ENCODE measurements at places on chromosomes 12 and 14. TPM values are rescaled to one million over a fixed set of nuclear protein-coding genes. Genes with fewer than 3 reads are reported as not detected.
A peak's percentile ranks its signal among the peaks of the same experiment; 100 is the strongest.

PTPRQ gene
- not detected for polyA plus RNA-seq

TESPA1 gene
- 9.5 TPM for polyA plus RNA-seq

SLC39A5 gene
- 0.92 TPM for polyA plus RNA-seq

GCN1 gene
- polyA plus RNA-seq = 41.9 TPM

POTEG gene
- 0.24 TPM for polyA plus RNA-seq

IFT81 gene
- 0.43 TPM for polyA plus RNA-seq

DNA sequence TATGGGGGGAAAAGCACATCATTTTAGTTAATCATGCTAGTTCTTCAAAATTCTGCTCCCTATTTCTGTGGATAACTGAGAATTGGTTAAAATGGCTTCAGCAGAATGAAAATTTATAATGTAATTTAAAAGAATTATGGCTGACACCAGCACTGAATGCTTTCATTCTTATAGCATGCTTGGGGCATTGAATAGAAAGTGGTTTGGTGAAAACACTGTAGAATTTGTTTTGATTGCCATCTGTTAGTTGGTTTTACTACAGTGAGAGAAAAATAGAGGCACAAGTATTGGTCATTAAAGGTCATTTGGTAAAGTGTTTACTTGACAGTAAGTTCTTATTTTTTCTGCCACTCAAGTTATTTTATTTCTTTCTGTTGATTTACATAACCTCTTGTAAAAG is 70.8 kb downstream of the PRORP start:
- peaks cover 6% of the 10 kb centered on the region for H3K36me3 ChIP-seq
- no peak overlapping the region for H3K27ac ChIP-seq
- H3K27me3 ChIP-seq = no peaks in the 10 kb centered on the region
- no peak for DNase-seq
- no peak overlapping the region for H3K4me3 ChIP-seq
- H3K4me1 ChIP-seq = no peaks in the 10 kb centered on the region

GRCh38 chr12:127383281-127383680 is 883.7 kb upstream of the TMEM132C start:
- H3K27me3 ChIP-seq = no peaks in the 10 kb centered on the region
- H3K4me1 ChIP-seq = no peaks in the 10 kb centered on the region
- DNase-seq = no peak
- no peaks in the 10 kb centered on the region for H3K36me3 ChIP-seq
- H3K4me3 ChIP-seq = no peak overlapping the region

- DNase-seq = no peak
- H3K36me3 ChIP-seq = no peaks in the 10 kb centered on the region
- H3K4me1 ChIP-seq = no peaks in the 10 kb centered on the region
- no peak overlapping the region for H3K27ac ChIP-seq
- H3K4me3 ChIP-seq = no peak overlapping the region
These were observed 1147.2 kb downstream of the VRK1 start for GRCh38 chr14:97944380-97944779.

GRCh38 chr12:104751594-104751993 is 206.5 kb downstream of the SLC41A2 start:
- DNase-seq = peak; percentile 73
- H3K27me3 ChIP-seq = no peaks in the 10 kb centered on the region
- H3K36me3 ChIP-seq = no peaks in the 10 kb centered on the region
- H3K4me3 ChIP-seq = no peak overlapping the region

GRCh38 chr12:48813465-48814261 is 4.6 kb upstream of the CACNB3 start:
- DNase-seq = no peak
- no peak overlapping the region for H3K4me3 ChIP-seq
- H3K27me3 ChIP-seq = peaks cover 9% of the 10 kb centered on the region
- H3K36me3 ChIP-seq = no peaks in the 10 kb centered on the region

DNA sequence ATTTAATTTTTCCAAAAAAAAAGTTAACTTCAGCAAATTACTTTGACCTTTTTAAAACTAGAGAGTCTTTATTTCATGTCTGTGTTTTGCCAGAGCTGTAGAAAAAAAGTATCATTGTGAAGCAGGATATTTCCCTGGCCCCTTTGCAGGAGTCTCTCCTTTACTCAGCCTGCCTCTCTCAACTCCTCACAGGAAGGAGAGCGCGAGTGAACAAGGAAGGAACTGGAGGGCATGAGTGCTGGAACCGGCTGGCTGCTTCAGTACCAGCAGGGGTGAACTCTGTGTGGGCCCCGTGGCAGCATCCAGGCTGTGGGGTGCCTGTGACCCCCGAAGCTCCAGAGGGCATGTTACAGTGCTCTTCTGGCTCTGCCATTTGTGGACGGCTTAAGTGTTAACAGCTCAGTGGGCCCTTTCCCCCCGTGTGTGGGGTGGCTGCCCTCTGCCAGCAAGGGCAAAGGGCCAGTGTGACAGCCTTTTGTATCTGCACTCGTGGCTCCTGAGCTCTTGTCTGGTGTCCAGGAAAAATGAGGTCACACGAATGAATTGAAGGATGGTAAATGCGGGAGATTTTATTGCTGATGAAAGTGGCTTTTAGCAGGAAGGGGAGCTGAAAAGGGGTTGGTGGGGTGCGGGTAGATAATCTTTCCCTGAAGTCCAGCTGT is 76.6 kb upstream of the KCNH3 start:
- no peaks in the 10 kb centered on the region for H3K27me3 ChIP-seq
- no peak for DNase-seq

DNA sequence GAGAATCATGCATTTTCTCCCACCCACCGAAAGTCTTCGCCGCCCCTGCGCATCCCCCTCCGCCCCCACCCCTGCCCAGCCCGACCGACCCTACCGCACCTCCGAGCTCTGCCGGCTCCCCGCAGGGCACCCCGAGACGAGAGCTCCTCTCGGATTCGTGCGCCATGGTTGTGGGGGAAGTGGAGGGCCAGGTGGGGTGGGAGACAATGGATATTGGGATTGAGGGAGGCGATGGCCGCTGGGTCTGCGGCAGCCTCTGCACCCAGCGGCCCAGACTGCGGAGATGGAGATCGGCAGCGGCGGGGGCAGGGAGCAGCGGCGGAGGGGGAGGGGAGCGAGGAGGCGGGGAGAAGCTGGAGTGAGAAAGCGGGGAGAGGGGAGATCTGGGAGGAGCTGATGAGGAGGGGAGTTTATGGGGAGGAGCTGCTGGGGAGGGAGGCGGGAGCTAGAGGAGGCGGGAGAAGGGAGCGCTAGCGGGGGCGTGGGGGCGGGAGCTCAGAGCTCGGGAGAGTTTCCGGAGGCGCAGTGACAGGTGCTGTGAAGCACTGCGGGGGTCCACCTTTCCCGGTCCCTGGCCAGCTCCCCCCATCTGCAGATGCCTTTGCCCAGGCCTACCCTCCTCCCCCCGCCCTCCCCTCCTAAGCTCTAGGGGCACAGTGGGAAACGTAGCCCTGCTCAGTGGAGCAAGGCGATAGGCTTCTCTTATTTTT is at the start of gene SALL2:
Gene SALL2 (minus strand): TSS at position 385 of the 710 bp plus-strand sequence. CDS start 219 bp downstream, at position 166.
- H3K4me3 ChIP-seq = peak within 1 kb of the TSS; percentile 68
- H3K4me1 ChIP-seq = peaks cover 11% of the 10 kb centered on the region
- H3K27ac ChIP-seq = no peak within 1 kb of the TSS
- H3K27me3 ChIP-seq = no peaks in the 10 kb centered on the region
- no peaks in the 10 kb centered on the region for H3K36me3 ChIP-seq
- peak; percentile 43 for DNase-seq

DNA sequence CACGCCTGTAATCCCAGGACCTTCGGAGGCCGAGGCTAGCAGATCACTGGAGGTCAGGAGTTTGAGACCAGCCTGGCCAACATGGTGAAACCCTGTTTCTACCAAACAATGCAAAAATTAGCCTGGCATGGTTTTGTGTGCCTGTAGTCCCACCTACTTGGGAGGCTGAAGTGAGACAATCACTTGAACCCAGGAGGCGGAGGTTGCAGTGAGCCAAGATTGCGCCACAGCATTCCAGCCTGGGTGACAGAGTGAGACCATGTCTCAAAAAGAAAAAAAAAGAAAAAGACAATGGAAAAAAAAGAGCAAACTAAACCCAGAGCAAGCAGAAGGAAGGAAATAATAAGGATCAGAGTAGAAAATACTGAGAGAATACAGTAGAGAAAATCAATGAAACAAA is 5.4 kb downstream of the CHURC1 start:
- H3K36me3 ChIP-seq = peaks cover 18% of the 10 kb centered on the region
- no peaks in the 10 kb centered on the region for H3K27me3 ChIP-seq
- H3K4me3 ChIP-seq = no peak overlapping the region
- H3K4me1 ChIP-seq = peaks cover 14% of the 10 kb centered on the region
- no peak for DNase-seq

DNA sequence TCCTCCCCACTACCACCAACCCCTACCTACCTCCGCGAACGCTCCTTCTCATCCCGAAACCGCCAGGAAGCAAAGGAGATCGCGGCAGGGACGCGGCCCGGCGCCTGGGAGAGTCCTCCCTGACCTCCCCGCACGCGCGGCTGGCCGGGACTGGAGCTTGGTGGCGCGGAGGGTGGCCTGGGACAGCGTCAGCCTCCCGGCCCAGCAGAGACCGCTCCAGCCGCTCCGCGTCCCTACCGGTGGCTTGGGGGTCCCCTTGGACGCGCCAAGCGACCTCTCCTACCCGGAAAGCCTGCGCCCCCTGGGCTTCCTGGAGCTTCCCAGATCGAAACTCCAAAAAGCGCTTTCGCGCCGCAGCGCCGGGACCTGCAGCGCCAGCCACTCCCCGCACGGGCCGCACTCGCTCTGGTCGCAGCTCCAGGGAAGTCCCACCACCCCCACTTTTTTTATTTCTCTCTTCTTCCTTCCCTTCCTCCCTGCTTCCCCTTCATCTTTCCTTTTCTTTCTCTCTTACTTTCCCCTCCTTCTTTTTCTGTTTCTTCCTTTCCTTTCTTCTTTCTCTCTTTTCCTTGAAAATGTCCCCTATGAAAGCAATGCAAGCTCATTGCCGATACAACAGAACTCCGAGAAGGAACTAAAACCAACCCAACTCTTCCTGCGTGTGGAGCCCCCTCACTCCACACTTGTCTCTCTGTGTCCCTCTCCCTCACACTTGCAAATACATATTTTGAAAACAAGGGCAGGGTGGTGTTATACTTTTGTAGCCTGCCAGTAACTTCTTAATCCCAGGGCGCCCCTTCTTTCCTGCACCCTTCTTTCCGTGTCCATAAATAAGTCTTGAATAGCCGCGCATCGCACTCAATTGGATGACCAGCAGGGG is 3.8 kb downstream of the DIO3 start:
- no peak for DNase-seq
- H3K36me3 ChIP-seq = no peaks in the 10 kb centered on the region
- H3K27ac ChIP-seq = no peak overlapping the region

DNA sequence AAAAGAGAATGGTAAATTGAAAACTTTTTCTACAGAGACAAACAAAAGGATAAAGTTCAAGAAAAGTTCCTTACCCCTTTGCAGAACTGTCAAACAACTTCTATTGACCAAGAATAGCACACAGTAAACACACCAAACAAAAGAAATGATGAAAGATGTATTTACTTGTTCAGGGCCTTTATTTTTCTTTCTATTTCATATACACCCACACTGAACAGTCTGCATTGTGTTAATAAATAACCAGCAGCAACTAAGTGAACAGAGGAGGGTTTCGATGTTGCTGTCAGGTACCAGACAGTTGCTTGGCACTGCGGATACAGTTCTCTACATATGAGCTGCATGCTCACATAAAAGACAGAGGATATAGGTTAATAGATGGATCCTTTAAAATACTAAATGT is 122.1 kb downstream of the SOX5 start:
- no peaks in the 10 kb centered on the region for H3K36me3 ChIP-seq
- H3K4me1 ChIP-seq = no peaks in the 10 kb centered on the region
- DNase-seq = no peak
- H3K27me3 ChIP-seq = no peaks in the 10 kb centered on the region
- H3K4me3 ChIP-seq = no peak overlapping the region
- no peak overlapping the region for H3K27ac ChIP-seq

DNA sequence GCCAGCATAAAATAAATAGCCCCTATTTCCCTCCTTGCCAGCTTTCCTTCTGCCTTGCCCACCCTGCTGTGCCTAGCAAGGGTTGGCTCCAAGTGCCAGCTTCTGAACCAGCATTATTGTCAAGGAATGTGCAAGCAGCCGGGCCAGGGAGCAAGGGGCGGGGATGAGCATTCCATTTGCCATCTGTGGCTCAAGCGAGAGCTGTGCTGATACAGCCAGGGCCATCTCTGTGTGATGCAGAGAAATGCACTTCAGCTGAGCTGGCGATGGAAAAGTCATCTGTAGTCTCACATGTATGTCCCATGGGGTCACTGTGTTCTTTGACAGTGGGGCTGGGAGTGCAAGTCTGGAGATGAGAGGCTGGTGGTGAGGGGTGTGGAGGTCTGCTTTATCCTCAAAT is 137.3 kb downstream of the SUDS3 start:
- H3K36me3 ChIP-seq = no peaks in the 10 kb centered on the region
- H3K27ac ChIP-seq = no peak overlapping the region
- H3K4me3 ChIP-seq = no peak overlapping the region

DNA sequence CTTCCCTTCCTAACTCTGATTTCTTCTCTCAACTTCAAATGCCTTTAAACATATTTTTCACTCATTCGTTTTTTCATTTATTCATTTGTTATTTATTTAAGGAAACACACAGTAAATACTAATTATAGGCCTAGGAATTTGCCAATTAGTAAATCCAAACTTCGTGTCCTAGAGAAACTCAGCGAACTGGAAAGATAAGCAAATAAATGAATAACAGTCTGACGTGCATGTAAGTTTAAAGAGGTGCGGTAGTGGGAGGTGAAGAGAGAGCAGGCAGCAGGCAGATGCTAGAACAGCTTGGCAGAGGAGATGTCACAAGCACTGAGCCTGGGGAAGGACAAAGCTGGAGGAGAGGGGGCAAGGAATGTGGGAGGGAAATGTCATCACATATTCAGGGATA is 228.2 kb downstream of the DPY19L2 start:
- no peaks in the 10 kb centered on the region for H3K36me3 ChIP-seq
- no peaks in the 10 kb centered on the region for H3K27me3 ChIP-seq
- H3K4me3 ChIP-seq = no peak overlapping the region
- H3K4me1 ChIP-seq = no peaks in the 10 kb centered on the region
- no peak for DNase-seq

- no peaks in the 10 kb centered on the region for H3K4me1 ChIP-seq
- no peak overlapping the region for H3K27ac ChIP-seq
- peaks cover 4% of the 10 kb centered on the region for H3K27me3 ChIP-seq
- no peak for DNase-seq
- no peak overlapping the region for H3K4me3 ChIP-seq
- H3K36me3 ChIP-seq = no peaks in the 10 kb centered on the region
These were observed 7.2 kb upstream of the CCDC197 start for GRCh38 chr14:93989939-93990338.

- H3K27ac ChIP-seq = no peak overlapping the region
- H3K4me1 ChIP-seq = no peaks in the 10 kb centered on the region
- no peaks in the 10 kb centered on the region for H3K36me3 ChIP-seq
- H3K4me3 ChIP-seq = no peak overlapping the region
- H3K27me3 ChIP-seq = peaks cover 3% of the 10 kb centered on the region
- no peak for DNase-seq
These were observed 51.2 kb downstream of the GALNT8 start for GRCh38 chr12:4771172-4771959.

- no peaks in the 10 kb centered on the region for H3K27me3 ChIP-seq
- H3K4me1 ChIP-seq = peaks cover 17% of the 10 kb centered on the region
- peak overlapping the region; percentile 90 for H3K4me3 ChIP-seq
- peak overlapping the region; percentile 69 for H3K27ac ChIP-seq
These were observed 43.9 kb upstream of the ESR2 start for GRCh38 chr14:64337888-64338615.

- no peak overlapping the region for H3K27ac ChIP-seq
- H3K36me3 ChIP-seq = no peaks in the 10 kb centered on the region
- H3K4me1 ChIP-seq = no peaks in the 10 kb centered on the region
- no peak overlapping the region for H3K4me3 ChIP-seq
- H3K27me3 ChIP-seq = no peaks in the 10 kb centered on the region
- no peak for DNase-seq
These were observed 60.4 kb downstream of the SLC15A4 start for GRCh38 chr12:128763395-128763794.
